ENCODE measurements at places on chromosomes 4 and X.

DNA sequence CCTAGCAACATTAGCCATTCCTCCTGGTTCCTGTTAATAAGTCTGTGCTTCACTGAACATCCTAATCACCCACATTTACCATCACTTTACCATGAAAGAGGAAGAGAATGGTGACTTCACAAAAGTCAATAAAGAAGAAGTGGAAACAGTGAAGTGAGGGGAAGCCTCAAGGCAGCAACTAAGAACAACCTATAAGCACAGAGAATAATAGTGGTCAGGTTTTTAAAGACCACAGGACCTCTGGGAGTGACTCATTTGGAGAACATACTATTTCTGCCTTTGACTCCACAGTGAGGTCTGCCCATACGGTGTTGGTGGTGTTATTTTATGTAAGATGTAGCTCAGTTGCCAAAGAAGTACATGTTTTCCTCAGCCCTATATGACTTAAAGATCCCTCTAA is 86.0 kb upstream of the TET2 start:
- DNase-seq, result peak; percentile 0

- peak; percentile 10 for DNase-seq
Measured at GRCh38 chrX:19372547-19373331, 29.0 kb downstream of the PDHA1 start.

DNA sequence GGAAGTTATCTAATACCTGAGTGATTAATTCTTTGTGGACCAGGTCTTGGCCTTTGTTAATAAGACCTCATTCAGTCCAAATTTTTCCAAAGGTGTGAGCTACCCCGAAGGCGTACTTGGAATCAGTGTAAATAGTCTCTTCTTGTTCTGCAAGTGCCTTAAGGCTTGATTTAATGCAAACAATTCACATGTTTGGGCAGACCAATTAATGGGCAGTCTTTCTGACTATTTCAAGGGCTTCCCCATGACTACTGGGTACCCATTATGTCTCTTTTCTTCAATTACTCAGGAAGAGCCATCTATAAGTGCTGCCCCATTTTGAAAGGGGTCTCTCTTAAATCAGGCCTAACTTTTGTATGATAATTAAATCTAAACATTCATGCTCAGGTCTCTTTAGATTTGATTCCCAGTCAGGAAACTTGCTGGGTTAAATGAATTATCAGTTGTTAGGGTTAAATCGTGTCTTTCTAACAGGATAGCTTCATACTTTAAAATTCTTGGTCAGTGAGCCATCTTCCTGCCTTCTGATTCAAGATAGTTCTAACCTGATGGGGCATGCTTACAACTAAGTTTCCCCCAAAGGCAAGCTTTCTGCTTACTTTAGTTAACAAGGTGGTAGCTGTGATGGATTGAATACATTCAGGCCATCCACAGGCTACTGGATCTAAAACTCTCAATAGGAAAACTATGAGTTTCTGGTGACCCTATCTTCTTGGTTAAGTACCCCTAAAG is 179.6 kb downstream of the CCNG2 start:
- DNase-seq, result no peak

DNA sequence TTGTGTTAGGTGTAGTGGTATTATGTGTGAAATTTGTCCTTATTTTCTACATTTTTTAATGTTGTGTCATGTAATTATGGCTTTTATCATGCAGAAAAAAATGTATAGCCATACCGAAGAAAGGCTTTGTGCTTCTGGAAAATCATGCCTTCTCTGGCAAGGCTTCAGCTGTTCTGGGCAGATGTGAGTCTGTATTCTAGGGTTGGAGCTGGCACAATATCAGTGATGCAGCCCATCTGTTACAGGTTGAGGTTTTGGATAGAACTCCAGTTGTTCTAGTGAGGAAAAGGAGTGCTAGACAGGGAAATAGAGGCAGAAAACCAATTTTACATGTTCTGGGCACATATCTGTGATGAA is 44.8 kb upstream of the PRSS12 start:
- no peak for DNase-seq

DNA sequence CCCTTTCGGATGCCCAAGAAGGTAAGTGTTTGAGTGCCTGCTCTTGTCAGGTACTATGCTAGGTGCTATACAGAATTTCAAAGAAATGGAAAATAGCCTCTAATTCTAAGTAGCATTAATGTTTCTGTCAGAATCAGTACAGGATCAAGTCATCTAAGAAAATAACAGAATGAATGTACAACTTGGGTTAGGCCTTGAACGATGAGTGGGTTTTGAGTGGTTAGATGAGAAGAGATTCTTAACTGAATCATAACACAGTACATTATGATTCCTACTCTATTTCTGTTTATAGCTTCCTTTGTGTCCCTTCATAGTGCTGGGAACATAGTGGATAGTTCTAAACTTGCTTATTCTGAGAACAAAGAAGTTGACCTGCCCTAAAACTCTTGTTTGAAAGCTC is 253.9 kb downstream of the GLUD2 start:
- no peak for DNase-seq

DNA sequence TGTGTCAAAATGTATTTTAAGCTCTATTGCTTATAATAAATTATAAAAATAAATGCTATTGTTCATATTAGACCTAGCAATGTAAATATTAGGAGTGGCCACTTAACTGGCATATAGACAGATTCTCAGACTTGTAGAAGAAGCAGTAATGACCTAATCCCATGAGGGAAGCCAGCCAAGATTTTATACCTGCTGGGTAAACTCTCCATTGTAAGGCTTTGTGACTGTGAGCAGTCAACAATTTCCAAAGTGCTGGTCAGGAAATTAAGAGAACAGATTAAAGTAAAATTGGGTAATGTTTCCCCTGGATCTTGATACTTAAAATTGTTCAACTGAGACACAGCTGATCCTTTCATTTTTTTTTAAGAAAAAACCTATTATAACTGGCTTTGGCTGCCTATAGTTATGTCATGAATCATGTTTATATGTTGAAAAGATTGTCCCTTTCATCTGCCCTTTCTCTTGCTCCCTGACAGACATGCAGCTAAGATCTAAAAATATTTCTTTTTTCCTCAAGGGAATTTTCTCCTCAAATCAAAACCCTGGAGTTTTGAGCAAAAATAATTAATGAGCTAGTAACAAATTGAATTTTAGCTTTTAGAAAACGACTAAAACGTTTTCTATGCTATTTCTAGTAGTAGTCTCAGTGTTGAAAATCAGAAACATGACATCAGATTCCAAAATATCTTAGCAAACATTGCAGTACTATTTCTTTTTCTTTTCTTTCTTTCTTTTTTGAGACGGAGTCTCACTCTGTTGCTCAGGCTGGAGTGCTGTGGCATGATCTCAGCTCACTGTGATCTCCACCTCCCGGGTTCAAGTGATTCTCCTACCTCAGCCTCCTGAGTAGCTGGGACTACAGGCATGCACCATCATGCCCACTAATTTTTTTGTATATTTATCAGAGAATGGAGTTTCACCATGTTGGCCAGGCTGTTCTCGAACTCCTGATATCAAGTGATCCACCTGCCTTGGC is 77.9 kb downstream of the ADGRL3 start:
- DNase-seq, result peak; percentile 42

DNA sequence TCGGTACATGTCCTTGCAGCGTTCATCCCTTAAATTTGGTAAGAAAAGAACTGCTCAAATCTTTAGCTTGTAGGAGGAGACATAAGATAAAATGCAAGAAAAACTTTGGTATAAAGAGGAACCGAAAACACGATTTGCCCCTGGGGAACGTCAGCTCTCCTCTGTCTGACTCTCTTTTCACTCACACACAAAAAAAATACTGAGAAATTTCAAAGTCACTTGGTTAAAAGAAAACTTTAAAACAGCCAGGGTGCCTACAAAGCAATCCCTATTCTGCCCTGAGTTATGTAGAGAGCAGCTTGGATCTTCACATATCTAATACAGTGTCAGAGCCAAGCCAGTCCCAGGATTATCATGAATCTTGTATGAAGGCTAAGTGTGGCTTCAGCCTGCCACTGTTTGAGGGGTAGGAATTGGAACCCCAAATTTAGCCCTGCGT is 248.5 kb upstream of the CXXC4 start:
- no peak for DNase-seq

- no peak for DNase-seq
Measured at GRCh38 chrX:149010013-149010852, 494.9 kb downstream of the IDS start.

DNA sequence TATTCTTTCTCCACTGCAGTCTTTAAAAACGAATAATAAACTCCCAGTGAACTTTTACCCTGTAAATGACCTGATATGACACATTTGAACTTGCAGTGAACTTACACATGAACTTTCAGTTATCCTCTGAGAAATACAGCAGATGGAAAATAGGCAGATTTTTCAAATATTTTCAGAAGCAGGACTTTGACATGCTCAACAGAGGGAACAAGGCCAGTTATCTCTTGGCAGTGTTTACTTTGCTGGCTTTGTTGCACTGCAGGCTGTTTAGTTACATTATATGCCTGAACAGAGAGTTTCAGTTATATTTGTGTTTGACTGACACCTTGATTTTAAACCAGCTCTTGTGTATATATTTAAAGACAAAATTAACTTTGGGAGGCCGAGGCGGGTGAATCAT is 47.6 kb upstream of the FGG start:
- peak; percentile 21 for DNase-seq

GRCh38 chrX:122133478-122133877 is 1050.6 kb upstream of the GRIA3 start:
- DNase-seq, result no peak

GRCh38 chr4:89528526-89529133 is 221.0 kb upstream of the GPRIN3 start:
- no peak for DNase-seq

DNA sequence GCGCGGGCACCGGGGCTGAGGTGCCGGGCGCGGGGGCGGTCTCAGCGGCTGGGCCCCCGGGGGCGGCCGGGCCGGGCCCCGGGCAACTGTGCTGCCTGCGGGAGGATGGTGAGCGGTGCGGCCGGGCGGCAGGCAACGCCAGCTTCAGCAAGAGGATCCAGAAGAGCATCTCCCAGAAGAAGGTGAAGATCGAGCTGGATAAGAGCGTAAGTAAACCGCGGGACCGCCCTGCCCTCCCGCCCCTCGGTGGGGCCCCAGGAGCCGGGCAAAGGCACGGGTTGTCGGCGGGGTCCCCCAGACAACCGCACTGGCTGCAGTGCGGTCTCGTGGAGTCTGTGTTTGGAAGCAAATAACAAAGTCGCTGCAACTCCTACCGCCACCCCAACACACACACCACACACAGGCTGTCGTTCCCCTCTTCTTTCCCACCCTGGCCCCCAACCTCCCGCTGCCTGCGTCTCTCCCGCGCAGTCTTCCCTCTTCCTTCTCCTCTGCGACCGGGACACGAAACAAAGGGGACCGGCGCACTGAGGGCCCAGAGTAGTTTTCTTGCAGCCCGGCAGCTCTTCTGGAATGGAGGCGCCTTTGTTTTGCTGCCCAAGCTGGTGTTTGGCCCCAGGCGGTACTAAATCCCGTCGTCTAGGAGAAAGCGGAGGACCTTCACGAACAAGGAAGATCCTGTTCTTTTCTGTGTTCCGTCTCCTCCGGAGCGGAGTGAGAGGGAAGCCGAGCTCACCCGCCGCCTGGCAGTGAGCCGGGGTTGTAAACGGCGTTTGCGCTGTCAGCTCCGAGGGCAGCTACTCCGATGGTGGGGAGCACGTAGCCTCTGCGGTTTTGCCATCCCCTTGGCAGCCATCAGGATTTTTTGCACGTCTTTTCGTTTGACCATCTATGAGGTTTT is 788 bp downstream of the SAP30 start:
- DNase-seq, result peak; percentile 73

DNA sequence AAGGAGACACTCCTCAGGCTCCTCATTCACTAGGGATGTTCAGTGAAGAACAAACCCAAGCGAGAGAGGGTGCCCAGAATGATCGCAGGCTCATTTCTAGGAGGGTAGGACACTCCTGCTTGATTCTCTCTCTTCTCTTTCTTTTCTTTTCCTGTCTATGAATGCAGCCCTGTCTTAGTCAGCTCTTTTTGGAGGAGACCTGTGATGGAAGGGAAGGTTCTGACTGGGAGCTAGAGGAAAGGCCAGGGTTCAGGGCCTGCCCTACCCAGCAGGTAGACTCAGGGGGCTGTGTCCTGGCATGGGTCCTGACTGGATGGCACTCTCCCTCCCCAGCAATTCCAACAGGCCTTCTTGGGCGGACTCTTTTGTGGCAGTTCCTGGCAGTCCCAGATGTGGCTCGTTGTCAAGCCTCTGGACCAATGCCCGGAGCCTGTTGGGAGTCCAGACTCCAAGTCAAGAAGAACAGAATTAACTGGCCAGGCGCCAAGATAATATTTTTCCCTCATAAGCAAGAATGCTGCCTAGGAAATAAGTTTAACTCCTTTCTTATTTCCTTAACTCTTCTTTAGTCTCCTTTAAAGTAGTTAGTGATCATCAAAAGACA is 139.4 kb upstream of the SCML1 start:
- peak; percentile 78 for DNase-seq

DNA sequence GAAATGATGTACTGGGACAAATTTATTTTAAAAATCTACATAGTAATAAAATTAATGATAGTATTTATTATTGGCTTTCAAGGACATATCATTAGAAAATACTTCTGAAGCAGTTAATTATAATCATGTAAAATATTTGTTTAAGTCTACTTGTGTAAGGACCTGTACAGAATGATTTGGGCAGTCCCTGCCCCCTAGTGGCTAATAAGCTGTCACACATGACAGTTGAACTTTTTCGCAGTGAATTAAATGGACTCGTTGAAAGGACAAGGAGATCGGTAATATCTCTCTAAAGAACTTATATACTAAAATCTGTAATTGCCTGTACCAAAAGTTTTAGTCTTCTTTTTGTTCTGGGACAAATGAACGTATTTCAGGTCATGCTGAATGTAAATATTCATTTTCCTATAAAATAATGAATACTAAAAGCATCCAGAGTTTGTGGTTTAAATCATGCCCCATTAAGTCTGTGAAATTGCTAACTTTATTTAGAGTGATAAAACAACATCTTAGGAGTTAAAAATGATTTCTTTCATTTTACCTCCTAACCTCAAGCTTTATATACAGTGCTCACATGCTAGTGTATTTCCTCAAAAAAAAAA is 13.6 kb downstream of the EXOC1 start:
- DNase-seq, result peak; percentile 88

- DNase-seq, result peak; percentile 72
Measured at GRCh38 chr4:125104616-125105015, 210.1 kb upstream of the FAT4 start.

GRCh38 chr4:140195806-140196205 is 41.8 kb upstream of the MAML3 start:
- DNase-seq, result no peak

GRCh38 chr4:176193126-176193525 is 2.3 kb downstream of the SPATA4 start:
- DNase-seq, result peak; percentile 30

- no peak for DNase-seq
Measured at GRCh38 chrX:101774340-101774739, 114.7 kb upstream of the ARMCX2 start.

DNA sequence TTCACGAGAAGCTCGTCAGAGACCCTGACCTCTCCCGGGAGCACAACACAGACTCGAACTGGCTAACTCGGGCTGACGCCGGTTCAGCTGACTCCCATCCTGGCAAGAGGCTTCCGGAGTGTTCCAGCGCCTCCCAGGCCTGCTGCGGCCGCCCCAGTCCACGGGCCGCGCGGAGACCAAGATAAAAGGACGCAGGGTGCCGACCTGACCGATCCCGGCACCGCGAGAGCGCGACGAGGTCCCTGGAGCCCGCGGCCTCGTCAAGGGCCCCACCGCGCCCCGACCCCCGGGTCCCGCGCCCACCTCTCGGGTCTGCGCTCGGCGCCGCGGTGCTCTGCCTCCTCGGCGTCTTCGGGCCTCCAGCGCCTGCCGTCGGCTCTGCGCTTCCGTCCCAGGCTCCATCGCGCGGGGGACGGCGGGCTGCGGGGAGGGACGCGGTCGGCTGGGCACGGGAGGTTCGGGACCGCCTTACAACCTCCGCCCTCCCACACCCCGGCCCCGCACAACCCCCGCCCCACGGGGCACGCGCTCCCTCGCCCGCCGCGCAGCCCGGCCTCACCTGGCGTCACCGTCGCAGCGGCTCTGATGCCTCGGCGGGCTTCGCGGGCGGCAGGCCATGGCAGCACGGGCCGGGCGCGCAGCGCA is 426 bp downstream of the SLBP start:
- peak; percentile 76 for DNase-seq

Data from choroid plexus epithelial cell (primary cell).